ENCODE measurements at places on chromosomes 5 and 9.

DNA sequence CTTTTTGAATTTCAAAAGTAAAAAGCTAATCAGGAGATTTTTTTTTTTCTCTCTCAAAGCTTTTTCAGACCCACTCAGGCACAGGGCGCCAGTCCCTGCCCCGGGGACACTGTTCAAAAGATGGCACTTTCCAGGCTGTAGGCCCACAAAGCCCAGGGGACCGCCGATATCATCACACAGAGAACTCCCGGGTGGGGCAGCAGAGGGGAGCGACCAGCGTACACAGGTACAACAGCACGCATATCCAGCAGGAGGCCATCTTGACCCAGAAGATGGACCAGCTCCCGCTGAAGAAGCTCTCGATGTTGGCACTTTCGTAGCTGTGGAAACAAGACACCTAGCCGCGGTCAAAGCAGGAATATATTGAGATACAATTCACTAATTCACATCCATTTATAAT lies 108.3 kb downstream of the THBS4 start:
- DNase-seq, result no peak

GRCh38 chr9:113640418-113640817 lies 176.9 kb downstream of the RGS3 start:
- DNase-seq, result no peak

DNA sequence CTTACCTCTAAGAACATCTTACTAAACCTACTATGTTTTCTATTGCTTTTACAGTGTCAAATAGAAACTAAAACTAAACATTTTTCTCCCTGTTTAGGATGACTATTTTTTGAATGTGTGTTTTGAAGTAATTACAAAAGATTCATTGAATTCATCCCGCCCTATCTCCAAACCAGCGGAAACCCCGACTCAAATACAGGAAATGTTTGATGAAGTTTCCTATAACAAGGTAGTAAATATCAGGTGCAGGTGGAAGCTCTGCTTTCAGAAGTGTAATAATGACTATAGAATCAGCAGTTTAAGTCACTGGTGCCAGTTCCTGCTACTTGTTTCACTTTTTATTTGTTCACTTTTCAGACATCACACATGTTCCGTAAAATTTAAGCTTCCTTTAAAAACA lies 20.0 kb downstream of the ERAP2 start:
- no peak for DNase-seq

GRCh38 chr9:72477930-72478518 lies 43.4 kb upstream of the TMC1 start:
- no peak for DNase-seq

- DNase-seq, result no peak
These were observed 187.2 kb upstream of the CDH10 start for GRCh38 chr5:24831989-24832388.

GRCh38 chr9:36576866-36577265 lies 4.2 kb downstream of the MELK start:
- DNase-seq, result no peak

- peak; percentile 75 for DNase-seq
These were observed 203.9 kb downstream of the FRMD3 start for GRCh38 chr9:83334320-83334719.

- no peak for DNase-seq
These were observed 146.4 kb upstream of the TAS2R1 start for GRCh38 chr5:9776525-9776924.

GRCh38 chr9:90975781-90976538 lies 174.3 kb downstream of the SYK start:
- DNase-seq, result no peak

DNA sequence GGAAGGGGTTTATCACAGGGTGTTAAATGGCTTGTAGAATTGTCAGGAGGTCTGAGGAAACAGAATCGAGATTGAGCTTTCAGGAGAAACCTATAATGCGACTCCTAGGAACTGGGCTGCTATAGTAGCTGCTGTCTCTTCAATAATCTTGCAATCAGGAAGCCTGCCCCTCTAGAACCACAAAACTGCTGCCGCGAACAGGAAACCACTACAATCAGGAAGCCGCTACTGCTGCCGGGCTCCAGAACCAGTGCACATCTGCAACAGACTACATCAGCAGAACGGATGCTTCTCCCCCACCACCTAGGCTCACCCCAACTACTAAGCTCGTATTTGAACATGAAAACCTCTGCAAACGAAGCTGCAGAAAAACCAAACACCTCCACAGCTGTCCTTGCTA lies 31.6 kb downstream of the TNFSF8 start:
- no peak for DNase-seq

DNA sequence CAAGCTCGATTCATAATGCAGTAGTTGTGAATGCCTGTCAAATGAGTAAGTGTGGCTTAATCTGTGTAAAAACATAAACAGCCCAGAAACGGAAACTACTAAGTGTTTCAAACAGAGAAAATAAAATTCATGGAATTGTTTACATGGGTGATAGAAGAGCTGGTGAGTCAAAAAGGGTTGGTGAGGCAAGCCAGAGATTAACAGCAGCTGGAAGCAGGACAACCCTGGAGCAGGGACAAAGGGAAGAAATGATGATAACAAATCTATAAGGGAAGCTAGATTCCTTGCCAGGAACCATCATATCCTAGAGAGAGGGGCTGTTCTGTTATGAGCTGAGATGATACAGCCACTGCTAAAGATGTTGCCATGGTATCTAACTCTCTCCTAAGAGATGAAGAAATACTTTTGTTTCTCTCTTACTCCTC lies 18.0 kb upstream of the PRR16 start:
- no peak for DNase-seq

DNA sequence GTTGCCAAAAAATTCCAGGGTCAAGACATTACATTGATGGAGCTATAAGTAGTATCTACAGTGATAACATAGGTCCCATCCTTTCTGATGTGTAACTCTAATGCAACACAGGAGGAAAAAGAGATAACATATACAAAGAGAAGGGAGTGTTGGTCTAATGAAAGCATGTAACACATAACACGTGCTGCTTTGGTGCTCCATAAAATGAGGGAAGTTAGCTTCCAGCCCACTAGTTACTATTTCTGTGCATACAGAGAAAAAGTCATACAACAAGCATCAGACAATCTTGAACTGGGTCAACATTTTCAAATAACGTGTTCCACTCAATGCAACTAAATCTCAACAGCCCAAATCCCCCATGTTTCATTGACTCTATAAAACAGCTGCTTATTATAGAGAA lies 11.7 kb downstream of the MLLT3 start:
- no peak for DNase-seq

- no peak for DNase-seq
These were observed 926.3 kb downstream of the TLE4 start for GRCh38 chr9:80498001-80498555.

- no peak for DNase-seq
These were observed 86.8 kb upstream of the OSMR start for GRCh38 chr5:38758774-38759600.

- DNase-seq, result no peak
These were observed 94.9 kb upstream of the NMUR2 start for GRCh38 chr5:152499814-152500535.

DNA sequence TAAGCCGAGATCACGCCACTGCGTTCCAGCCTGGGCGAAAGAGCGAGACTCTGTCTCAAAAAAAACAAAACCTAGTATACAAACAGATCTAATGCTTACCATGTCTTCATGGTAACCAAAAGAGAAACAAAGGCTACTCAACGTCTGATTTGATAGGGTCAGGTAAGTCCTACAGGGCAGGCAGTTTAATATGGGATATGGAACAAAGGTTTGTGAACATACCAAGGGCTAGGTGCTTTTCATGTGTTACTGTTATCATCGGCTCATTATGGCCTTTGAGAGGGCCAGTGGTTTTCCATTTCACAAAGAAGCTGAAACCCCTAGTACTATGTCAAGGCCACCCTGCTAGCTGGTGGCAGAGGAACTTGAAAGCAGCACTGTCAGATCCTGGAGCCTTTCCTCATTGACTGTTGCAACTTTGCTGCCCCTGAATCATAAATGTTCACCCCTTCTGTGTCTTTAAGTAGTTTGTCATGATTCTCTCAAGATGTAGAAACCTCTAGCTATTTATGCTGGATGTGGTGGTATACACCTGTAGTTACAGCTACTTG lies 5.1 kb downstream of the IQGAP2 start:
- no peak for DNase-seq

GRCh38 chr9:89536600-89536999 lies 38.7 kb upstream of the SEMA4D start:
- no peak for DNase-seq

- DNase-seq, result no peak
These were observed 218.2 kb downstream of the GNA14 start for GRCh38 chr9:77429928-77430327.

DNA sequence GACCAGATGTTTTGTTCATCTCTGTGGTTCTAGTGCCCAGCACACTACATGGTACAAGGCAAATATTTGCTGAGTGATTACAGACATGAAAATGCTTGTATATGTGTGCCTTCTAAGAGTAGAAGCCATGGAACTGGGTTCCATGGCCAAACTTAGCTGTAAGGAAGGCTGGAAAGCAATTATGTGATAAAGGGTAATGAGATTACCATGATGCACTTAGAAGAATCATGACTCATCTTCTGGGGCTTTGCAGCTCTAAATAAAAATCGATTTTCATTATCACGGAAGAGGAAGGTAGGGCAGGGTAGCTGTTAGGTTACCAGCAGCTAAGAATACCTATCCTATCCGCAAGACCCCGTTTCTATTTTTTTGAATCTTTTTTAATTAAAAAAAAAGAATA lies 28.0 kb downstream of the RFK start:
- no peak for DNase-seq

GRCh38 chr9:92616655-92617111 lies 53.2 kb downstream of the IPPK start:
- DNase-seq, result no peak

DNA sequence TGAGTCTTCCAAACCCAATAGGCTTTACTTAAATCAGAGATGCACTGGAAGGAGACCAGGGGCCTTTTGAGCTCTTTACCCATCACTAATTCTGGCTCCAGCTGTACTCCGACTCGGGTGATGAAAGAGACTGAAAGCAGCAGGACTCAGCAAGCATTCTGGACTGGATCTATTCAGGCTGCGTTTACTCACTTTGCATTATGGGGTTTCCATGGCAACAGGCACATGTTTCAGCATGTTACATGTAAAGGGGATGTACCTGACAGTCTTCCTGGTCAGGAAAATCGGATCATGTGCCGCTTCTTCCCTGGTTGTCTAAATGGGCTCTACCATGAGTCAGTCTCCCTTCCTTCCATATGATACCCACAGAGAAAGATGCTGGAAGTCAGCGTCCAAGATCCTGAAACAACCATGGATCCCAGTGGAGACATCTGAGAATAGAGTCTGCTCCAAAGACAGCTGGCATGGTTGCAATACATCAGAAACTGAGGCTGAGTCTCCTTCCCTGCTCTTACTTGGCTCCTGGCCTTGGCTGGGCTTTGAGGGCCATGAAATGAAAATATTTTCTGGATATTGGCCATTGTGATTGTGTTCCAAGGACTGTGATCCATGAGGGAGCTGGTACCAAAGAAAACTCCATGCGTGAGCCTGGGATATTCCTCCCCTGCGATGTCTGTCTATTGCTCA lies 102.5 kb upstream of the TNC start:
- no peak for DNase-seq

GRCh38 chr5:78615697-78616096 lies 32.9 kb downstream of the LHFPL2 start:
- no peak for DNase-seq

GRCh38 chr5:157471709-157472108 lies 11.7 kb downstream of the NIPAL4 start:
- no peak for DNase-seq

GRCh38 chr9:95721061-95721531 lies 154.4 kb upstream of the ERCC6L2 start:
- DNase-seq, result no peak

GRCh38 chr9:4828761-4829160 lies 36.0 kb downstream of the RCL1 start:
- no peak for DNase-seq

GRCh38 chr5:74389531-74390305 lies 250.8 kb downstream of the ENC1 start:
- DNase-seq, result no peak

DNA sequence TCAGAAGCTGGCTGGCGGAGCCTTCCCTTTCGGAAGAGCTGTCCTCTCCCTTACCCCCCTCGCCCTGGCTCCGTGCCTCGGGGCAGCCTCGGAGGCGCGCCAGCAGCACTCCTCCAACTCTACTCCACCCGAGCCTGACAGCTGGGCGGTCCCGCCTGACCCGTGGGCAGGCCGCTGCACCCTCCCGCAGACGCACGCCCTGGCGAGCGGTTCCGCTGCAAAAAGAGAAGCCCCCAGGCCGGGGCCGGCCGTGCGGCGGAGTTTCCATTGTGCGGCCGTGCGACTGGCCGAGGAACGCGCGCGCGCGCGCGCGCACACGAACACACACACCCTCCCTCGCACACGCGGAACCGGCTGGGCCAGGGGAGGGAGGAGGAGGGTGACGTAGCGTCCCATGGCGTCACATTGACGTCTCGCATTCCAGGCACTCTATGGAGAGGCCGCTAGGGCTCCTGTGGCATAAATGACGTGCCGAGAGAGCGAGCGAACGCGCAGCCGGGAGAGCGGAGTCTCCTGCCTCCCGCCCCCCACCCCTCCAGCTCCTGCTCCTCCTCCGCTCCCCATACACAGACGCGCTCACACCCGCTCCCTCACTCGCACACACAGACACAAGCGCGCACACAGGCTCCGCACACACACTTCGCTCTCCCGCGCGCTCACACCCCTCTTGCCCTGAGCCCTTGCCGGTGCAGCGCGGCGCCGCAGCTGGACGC lies at the start of gene NR4A3:
TSS of gene NR4A3 (plus strand) at position 490 of the 713 bp plus-strand sequence. CDS start 6,158 bp downstream, outside the sequence.
- peak; percentile 98 for DNase-seq

GRCh38 chr5:103502662-103503061 lies 59.9 kb downstream of the NUDT12 start:
- DNase-seq, result no peak

DNA sequence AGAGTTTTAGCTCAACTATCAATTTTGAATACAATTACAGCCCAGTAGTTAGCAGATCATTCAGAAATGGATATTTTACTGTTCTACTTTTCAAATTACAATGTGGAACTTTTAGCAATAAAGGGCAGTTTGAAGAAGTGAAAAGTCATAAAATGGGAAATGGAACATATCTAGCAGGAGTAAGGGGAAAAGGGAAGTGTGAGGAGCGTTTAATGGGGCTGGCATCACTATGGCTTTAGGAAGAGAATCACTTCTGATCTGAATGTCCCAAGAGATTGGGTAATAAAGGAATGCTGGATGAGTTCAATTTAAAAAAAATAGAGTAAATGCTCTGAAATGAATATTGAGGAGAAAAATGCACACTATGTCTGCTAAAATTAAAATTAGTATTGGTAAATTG lies 77.4 kb downstream of the ATPSCKMT start:
- DNase-seq, result no peak
